ENCODE measurements at places on chromosomes 4 and X.
A peak's percentile ranks its signal among the peaks of the same experiment; 100 is the strongest.

GRCh38 chrX:149631234-149632165, at the start of gene TMEM185A:
Gene TMEM185A, minus strand, starts transcription at chrX:149631792. Its CDS starts 212 bp downstream, at chrX:149631580.
- peak; percentile 2 for DNase-seq

DNA sequence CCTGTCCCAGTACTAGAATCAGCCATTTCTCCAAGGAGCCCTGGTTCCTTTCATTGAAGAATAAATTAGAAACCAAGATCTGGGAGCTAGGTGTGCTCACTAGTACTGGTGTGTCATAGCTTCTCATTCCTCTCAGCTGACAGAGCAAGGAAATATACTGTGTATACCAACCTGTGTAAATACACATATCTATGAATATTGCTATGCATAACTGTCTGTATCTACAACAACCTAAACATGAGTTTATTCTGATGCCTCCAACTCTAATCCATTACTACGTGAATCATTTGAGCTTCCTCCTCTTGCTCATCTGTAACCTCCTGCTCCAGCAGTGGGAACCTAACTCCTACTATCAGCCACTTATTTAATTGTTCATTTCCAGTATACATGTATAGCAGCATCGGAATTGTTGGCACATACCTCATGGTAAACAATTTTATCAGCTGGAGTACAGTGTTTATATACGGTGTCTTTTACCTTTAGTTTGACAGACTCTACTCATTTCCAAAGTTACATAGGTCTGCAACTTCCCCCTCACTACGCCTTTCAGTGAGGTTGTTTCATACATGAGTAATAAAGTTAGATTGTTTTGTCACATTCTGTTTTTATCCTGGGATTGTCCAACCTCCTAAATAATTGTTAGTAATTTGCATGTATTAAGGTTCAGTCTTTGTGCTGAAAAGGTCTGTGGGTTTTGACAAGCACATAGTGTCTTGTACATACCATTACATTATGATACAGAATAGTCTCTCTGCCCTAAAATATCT, 7.1 kb upstream of the SCRG1 start:
- no peak for DNase-seq

- no peak for DNase-seq
Observed at GRCh38 chr4:53365121-53365485, 758 bp downstream of the SCFD2 start.

GRCh38 chr4:117327491-117327890, 242.1 kb upstream of the TRAM1L1 start:
- no peak for DNase-seq

GRCh38 chr4:80155316-80155982, 41.9 kb upstream of the PRDM8 start:
- DNase-seq: no peak

DNA sequence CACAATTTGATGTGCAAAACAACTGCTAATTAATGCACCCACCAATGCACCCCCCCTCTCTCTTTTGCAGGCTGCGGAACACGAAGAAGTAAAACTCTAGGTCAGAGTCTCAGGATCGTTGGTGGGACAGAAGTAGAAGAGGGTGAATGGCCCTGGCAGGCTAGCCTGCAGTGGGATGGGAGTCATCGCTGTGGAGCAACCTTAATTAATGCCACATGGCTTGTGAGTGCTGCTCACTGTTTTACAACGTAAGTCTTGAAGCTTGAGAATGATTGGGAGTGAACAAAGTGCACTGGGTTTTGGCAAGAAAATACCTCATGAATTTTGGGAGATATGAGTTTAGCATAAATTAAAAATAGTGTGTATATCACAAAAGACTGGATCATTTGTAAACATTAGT, 28.9 kb downstream of the TMPRSS11E start:
- DNase-seq: no peak

GRCh38 chr4:61533140-61533539, 333.0 kb downstream of the ADGRL3 start:
- no peak for DNase-seq

DNA sequence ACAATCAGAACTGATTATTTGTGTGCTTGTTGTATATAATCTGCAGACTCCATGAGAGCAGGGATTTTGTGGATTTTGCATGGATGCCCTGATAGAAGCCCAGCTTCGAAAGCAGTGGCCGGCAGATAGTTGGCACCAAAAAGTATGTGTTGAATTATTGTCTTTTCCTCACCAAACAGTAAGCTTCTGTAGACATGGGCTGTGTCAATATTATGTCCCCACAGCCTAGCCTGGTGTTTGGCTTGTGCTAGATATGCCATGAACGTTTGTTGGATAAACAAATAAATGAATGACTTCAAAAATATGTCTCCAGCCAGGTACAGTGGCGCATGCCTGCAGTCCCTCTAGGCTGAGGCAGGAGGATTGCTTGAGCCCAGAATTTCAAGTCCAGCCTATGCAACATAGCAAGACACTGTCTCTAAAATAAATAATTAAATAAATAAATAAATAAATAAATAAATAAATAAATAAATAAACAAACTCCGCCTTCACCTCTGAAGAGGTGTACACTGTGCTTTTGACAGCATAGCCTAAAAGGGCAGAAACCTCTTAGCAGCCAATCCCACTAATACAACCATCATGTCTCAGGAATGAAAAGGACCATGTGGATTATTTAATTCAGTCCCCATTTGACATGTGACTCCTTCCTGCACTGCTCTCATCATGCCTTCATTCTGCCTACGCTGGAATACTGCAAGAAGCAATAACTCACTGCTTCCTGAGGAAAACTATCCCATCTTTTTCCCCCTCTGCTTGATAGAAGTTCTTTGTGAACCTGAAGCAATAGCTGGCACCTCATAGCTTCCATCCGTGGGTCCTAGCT, 335.2 kb downstream of the FBXW7 start:
- DNase-seq: no peak

DNA sequence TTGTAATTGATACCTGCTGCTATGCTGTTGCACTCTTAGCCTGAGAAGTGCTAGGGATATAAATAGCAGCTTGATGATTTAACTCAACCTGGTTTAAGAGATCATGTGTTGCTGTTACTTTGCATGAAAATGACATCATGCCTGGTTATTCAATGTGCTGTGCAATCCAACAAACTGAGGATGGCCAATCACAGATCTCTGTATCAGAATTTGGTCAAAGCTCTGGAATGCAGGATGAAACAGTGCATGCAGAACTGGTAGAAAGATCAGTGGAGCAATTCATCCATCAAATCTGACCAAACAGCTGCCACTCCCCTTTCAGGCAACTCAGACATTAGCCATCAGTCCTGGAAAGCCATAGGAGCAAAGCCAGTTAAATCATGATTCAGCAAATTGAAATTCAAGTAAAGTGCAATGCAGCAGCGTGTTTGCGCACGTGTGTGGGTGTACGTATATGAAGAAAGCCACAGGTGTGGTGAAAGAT, 160.3 kb upstream of the RASGEF1B start:
- no peak for DNase-seq

DNA sequence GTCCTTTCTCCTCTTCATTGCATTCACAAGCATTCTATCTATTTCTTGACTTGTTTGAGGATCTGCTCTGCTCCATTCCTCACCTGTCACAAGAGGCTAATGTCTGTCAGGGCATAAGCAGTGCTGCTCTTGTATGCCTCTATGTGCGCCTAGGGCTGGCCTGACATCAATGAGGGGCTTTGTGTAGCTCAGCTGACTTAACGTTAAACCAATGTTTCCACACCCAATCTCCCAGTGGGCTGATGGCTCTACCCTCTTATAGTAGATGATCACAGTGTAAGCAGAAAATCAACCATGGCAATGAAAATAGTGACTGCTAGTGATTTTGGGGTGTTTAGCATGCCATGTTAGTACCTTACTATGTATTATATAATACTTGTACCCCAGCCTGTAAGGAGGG, 139.0 kb downstream of the UNC5C start:
- DNase-seq: no peak

DNA sequence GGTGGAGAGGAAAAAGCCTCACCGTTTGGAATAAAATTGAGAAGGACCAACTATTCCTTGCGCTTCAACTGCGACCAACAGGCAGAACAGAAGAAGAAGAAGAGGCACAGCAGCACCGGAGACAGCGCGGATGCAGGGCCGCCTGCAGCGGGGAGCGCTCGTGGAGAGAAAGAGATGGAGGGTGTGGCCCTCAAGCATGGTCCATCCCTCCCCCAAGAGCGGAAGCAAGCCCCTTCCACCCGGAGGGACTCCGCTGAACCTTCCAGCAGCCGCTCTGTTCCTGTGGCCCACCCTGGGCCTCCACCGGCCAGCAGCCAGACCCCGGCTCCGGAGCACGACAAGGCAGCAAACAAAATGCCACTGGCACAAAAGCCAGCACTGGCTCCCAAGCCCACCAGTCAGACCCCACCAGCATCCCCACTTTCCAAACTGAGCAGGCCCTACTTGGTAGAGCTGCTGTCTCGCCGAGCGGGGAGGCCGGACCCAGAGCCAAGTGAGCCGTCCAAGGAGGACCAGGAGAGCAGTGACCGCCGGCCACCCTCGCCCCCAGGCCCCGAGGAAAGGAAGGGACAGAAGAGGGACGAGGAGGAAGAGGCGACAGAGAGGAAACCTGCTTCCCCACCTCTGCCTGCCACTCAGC, 71.2 kb downstream of the AASDH start:
- DNase-seq: no peak

- DNase-seq: no peak
Observed at GRCh38 chr4:38570647-38571276, 93.2 kb upstream of the KLF3 start.

GRCh38 chrX:50202539-50202938, 1.7 kb upstream of the AKAP4 start:
- DNase-seq: no peak

DNA sequence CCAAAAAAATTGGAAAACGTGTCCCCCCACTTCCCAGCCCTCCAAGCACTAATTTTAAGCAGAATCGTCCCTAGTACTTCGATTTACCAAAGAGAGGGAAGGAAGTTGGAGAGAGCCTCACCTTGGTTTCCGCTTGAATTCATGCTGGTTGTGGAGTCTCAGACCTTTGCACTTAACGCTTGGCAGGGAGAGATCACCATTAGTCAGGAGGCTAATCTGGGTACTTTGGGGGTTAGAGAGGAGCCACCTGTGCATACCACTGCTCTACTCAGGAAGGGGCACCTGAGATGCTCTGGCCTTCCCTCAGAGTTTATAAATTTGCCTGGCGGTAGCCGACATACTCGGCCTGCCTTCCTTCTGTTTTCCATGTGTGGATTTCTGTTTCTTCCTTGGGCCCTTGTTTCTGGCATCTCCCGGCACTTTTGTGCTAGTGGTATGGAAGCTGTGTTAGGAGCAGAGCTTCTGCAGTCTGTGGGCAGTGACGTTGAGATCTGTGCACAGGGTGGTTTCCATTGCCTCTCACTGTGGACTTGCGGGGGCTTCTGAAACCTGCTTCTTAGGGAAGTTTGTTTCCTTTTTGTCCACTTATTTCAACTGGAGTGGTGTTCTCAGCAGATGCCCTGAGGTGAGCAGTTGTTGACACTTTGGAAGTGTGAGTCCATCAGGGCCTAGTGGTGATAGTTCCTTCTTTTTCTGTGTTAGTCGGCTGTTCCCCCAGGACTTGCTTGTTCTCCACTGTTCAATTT, 104.2 kb downstream of the TMEM131L start:
- no peak for DNase-seq

DNA sequence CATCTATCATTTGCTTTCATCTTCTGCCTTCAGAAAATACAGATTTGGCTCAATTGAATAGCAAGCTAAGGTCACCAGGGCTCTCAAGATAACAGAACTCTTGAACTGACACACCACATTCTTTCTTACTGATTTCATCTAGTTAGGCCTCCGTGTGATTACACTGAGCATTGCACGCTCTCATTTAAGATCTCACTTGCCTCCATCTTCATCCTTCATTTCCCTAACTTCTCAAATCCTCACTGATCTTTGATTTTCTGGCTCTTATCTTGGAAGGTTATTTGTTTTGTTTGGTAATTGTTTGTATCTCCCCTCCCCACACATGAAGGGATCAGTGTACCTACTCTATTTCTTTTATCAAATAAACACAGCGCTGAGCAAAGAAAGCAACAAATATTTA, 47.7 kb downstream of the MANBA start:
- no peak for DNase-seq

GRCh38 chrX:100973411-100973810, 3.9 kb downstream of the ARL13A start:
- DNase-seq: no peak

- no peak for DNase-seq
Observed at GRCh38 chr4:66842026-66842723, 703.1 kb downstream of the CENPC start.

DNA sequence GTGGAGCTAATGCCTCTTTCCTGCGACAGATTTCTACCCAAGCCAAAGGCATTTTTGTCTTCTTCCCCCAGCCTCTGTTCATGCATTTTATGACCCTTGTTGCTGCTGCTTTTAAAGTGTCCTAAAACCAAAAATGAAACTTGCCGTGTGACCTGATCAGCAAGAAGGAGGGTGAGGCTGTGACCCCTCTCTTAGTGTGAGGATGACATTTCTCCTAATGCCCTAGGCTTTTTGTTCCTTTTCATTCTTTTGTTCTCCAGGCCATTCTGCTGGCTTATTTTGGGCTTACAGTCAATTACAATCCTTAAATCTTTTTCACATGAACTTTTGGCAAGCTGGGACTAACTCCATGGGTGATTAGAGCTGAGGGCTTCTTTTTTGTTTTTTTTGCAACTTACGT, 34.4 kb downstream of the PTTG2 start:
- DNase-seq: no peak

DNA sequence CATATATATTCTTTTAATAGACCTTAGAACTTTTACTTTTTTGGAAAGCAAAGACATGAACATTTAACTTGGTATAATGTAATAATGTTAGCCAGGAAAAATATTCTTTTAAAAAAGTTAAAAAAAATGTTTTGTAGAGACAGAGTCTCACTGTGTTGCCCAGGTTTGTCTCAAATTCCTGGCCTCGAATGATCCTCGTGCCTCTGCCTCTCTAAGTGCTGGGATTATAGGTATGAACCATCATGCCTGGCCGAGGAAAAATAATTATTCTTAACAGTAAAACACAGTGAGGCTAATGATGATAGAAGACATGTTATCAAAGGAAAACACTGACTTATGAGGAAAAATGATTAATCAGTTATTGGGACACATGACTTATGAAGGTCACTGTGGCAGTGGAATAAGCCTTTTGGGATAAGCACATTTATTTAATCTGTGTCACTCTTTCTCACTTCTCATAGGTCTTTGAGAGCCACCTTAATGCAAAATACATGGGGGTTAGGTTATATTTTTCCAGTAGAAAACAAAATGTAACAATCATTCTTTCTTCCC, 6.0 kb upstream of the BMP2K start:
- DNase-seq: no peak

GRCh38 chrX:65718538-65718937, 51.1 kb downstream of the MSN start:
- DNase-seq: no peak

- DNase-seq: no peak
Observed at GRCh38 chrX:136623396-136623795, 24.6 kb upstream of the CD40LG start.

Measured in GOT3 (cell line).